Glutamatergic neuron (in vitro differentiated cells): ENCODE measurements at places on chromosomes 7 and 10. TPM values are rescaled to one million over a fixed set of nuclear protein-coding genes. Genes with fewer than 3 reads are reported as not detected.

GRCh38 chr7:5282543-5283316 is at the start of gene SLC29A4:
Gene SLC29A4 (plus strand): TSS chr7:5282943. CDS start chr7:5287817, 4,874 bp downstream.
- H3K4me1 ChIP-seq, result no peaks in the 10 kb centered on the region
- no peak within 1 kb of the TSS for H3K27ac ChIP-seq
- peaks cover 12% of the 10 kb centered on the region for H3K27me3 ChIP-seq

DNA sequence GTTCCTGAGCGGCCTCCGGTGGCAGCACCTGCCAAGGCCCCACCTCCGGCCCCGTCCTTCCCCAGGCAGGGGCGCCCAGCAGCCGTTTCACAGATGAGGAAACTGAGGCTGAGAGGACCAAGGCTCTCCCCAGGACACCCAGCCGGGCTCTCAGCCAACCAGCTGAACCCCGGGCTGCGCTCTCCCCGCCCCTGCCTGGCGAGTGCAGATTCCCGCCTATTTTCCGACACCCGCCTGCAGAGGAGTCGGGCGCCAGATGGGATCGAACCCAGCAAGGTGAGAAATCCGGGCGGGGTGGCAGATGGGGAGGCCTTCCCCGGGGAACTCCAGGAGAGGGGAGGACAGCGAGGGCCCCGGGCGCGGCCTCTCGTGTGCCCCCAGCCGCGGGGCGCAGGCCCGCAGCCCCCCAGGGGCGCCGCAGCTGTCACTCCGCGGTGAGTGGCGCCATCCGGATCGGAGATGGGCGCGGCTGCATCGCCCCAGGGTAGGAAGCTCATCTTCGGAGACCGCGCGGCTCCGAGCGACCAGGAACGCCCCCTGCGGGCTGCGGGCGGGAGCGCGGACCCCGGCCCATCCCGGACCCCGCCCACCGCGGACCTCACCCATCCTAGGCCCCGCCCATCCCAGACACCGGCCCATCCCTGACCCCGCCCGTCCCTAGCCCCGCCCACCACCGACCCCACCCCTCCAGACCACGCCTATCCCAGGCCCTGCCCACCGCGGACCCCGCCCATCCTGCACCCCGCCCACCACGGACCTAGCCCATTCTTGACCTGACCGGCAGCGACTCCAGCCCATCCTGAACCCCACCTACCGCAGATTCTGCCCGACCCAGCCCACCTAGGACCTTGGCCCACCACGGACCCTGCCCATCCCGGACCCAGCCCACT is 90.3 kb downstream of the MICALL2 start:
- no peaks in the 10 kb centered on the region for H3K36me3 ChIP-seq

GRCh38 chr7:38280707-38281106 is 7.3 kb upstream of the TARP start:
- H3K27ac ChIP-seq, result no peak overlapping the region
- no peaks in the 10 kb centered on the region for H3K27me3 ChIP-seq
- no peak overlapping the region for H3K4me3 ChIP-seq

DNA sequence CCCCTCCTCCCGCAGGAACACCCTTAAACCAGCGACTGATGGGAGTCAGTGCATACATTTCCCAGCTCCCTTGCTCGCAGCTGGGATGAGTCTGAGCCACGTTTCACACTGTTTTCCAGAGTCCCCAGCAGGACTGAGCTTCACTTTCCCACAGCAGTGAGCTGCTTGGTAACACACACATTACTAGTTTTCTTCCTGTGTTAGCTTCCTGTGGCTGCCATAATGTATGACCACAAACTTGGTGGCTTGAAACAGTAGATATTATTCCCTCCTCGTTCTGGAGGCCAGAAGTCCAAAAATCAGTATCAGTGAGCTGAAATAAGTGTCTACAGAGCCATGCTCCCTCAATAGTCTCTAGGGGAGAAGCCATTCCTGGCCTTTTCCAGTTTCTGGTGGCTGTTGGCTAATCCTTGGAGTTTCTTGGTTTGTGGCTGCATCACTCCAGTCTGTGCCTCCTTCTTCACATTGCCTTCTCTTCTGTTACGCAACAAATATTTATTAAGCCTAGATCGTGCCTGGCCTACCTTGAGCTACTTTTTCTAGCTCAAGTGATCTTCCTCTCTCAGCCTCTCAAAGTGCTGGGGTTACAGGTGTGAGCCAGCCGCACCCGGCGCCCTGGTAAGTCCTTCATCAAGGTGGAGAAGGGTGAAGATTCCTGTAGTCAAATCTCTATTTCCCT is 26.2 kb upstream of the CARD11 start:
- DNase-seq, result no peak
- peaks cover 9% of the 10 kb centered on the region for H3K27me3 ChIP-seq
- no peak overlapping the region for H3K27ac ChIP-seq
- H3K4me3 ChIP-seq, result no peak overlapping the region
- H3K4me1 ChIP-seq, result peaks cover 8% of the 10 kb centered on the region

- H3K4me1 ChIP-seq, result peaks cover 3% of the 10 kb centered on the region
- no peak overlapping the region for H3K27ac ChIP-seq
- no peaks in the 10 kb centered on the region for H3K27me3 ChIP-seq
- DNase-seq, result no peak
- no peak overlapping the region for H3K4me3 ChIP-seq
Measured at GRCh38 chr7:106273009-106273668, 11.6 kb downstream of the NAMPT start.

DNA sequence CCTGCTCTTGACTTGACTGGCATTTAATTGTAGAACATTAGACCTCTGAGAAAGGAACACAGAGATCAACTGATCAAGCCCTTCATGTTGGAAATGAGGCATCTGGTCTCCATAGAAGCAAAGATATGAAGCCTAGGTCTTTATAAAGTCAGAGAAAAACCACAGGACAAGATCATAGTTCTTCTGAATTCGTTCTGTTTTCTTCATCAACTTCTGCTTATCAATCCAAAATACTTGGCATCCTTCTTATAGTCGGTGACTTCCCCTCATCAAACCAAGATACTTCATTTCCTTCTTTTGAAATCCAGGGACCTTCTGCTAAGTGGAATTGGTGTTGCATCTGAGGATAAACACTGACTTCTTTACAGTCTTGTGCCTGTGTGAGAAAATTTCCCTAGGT is 77.1 kb upstream of the PRKCQ start:
- H3K36me3 ChIP-seq, result no peaks in the 10 kb centered on the region
- H3K4me3 ChIP-seq, result no peak overlapping the region
- H3K4me1 ChIP-seq, result no peaks in the 10 kb centered on the region
- no peaks in the 10 kb centered on the region for H3K27me3 ChIP-seq
- H3K27ac ChIP-seq, result no peak overlapping the region

DNA sequence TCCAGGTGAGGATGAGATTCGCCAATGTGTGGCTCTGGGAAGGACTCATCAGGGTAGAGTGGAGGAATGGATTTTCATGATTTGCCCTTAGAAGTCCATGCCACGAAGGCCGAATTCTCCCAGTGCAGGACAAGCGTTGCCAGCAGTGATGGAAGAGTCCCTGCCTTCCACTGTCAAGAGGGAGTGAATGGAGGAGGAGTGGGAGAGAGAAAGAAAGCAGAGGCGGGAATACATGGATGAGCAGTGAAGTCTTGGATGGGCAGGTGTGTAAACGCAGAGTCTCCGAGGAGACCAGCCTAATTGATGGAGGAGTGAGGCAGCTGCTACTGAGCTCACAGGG is 419.2 kb downstream of the GLRX3 start:
- peaks cover 9% of the 10 kb centered on the region for H3K4me1 ChIP-seq
- H3K36me3 ChIP-seq, result peaks cover 16% of the 10 kb centered on the region
- DNase-seq, result no peak
- H3K4me3 ChIP-seq, result no peak overlapping the region
- H3K27me3 ChIP-seq, result peaks cover 13% of the 10 kb centered on the region

GRCh38 chr10:34427911-34428216 is 387.2 kb downstream of the PARD3 start:
- H3K4me3 ChIP-seq, result peak overlapping the region; percentile 62
- H3K27ac ChIP-seq, result no peak overlapping the region
- H3K27me3 ChIP-seq, result peaks cover 2% of the 10 kb centered on the region
- H3K36me3 ChIP-seq, result no peaks in the 10 kb centered on the region
- peaks cover 7% of the 10 kb centered on the region for H3K4me1 ChIP-seq
- DNase-seq, result no peak

DNA sequence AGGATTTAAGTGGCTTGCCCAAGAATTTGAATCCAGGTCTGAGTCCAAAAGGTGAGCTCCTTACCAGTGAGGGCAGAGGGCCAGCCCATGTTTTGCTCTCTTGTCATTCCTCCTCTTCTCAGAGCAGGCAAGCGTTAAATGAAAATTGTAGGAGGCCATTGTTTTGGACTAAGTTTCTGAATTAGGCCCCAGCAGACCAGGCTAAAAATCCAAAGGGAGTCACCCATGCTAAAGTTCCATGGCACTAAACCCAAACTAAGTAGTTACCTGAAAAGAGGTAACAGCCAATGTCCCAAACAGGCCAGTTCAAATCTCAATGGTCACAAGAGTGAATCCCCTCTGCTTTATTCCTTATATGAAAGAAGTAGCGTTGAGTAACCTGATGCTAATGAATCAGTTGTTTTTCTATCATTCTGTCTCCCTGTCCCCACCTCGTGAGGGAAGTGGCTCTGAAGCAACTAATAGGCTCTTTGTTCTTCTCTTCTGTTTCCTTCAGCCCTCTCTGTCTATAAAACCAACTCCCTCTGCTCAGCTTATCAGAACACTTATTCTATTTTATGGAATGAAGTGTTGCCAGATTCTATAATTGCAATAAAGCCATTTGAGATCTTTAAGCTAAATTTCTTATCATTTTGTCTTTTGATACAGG is 17.5 kb upstream of the CDH23 start:
- no peaks in the 10 kb centered on the region for H3K36me3 ChIP-seq
- H3K4me3 ChIP-seq, result no peak overlapping the region
- no peak for DNase-seq
- H3K27me3 ChIP-seq, result peaks cover 3% of the 10 kb centered on the region

DNA sequence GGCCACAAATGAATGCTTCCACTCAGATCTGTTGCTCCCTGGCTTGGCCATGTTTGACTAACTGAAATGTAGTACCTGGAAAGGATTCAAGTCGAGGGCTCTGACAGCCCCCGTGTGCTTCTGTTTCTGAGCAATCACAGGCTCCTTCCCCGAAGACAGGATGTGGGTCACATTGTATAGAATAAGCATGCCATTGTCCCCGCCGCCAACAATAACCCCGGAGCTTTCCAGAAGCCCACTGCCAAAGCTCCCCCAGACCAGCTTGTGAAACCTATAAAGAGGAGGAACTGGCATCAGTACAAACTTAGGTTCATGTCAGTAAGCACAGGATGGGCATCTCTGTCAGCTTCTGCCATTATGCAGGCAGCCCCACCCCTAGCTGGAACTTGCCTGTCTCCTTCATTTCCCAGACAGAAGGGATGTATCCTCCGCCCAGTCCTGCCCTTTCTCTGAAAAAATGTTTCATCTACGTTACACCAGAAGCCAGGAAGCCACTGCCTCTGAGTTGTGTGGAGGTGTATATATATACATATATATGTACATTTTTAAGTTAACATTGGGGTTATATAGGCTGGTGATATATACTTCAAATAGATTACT is 10.3 kb downstream of the SEC31B start:
- no peak overlapping the region for H3K27ac ChIP-seq
- no peaks in the 10 kb centered on the region for H3K36me3 ChIP-seq
- no peak overlapping the region for H3K4me3 ChIP-seq
- no peak for DNase-seq
- H3K27me3 ChIP-seq, result no peaks in the 10 kb centered on the region
- peaks cover 5% of the 10 kb centered on the region for H3K4me1 ChIP-seq

Gene POLR1F
- 11.3 TPM for total RNA-seq

Gene MMP21
- total RNA-seq, result not detected

Gene COL1A2
- 6.8 TPM for total RNA-seq

Gene BLNK
- total RNA-seq, result not detected

Gene ACTL6B
- 95.2 TPM for total RNA-seq

Gene LRRN3
- 6.3 TPM for total RNA-seq

Gene C10orf105
- total RNA-seq, result not detected

Gene MEIG1
- not detected for total RNA-seq

Gene SPDYE1
- not detected for total RNA-seq
